Fibroblast of upper back skin (primary cell): ENCODE measurements at places on chromosomes 13 and 19.

DNA sequence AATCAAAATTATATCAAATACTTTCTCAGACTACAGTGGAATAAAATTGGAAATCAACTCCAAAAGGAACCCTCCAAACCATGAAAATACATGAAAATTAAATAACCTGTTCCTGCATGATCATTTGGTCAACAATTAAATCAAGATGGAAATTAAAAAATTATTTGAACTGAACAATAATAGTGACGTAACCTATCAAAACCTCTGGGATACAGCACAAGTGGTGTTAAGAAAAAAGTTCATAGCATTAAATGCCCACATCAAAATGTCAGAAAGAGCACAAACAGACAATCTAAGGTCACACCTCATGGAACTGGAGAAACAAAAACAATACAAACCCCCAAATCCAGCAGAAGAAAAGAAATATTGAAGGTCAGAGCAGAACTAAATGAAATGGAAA, 1460.7 kb downstream of the OLFM4 start:
- DNase-seq, result no peak

DNA sequence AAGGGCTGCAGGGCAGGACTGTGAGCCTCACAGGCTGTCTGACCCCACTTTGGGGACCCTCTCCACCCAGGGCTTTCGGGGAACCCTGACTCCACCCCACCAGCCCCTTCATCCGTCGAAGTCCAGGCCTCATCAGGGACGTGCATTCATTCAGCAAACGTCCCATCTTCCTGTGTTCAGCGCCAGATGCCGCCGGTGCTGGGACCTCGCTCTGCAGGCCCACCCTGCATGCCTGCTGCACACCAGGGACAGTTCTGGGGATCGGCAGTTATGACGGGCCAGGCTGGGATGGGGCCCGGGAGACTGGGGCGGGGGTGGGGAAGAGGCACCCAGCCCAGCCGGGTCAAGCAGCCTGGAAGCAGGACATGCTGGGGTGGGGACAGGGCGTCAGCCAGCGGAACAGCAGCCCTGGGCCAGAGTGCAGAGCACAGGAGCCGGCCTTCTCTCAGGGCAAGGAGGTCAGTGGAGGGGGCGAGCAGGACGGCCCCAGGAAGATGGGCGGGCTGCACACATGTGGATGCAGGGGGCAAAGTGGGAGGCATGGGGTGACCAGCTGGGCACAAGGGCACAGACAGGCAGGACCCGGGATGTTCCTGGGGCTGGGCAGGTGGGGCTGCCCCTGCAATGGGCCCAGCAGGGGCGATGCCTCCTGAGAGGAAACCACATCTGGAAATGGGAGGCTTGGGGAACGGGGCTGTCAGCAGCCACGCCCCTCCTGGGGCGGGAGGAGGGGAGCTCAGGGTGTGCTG, 5.1 kb downstream of the GAMT start:
- no peak for DNase-seq

- no peak for DNase-seq
These were observed 36.4 kb downstream of the NAXD start for GRCh38 chr13:110651726-110652230.

DNA sequence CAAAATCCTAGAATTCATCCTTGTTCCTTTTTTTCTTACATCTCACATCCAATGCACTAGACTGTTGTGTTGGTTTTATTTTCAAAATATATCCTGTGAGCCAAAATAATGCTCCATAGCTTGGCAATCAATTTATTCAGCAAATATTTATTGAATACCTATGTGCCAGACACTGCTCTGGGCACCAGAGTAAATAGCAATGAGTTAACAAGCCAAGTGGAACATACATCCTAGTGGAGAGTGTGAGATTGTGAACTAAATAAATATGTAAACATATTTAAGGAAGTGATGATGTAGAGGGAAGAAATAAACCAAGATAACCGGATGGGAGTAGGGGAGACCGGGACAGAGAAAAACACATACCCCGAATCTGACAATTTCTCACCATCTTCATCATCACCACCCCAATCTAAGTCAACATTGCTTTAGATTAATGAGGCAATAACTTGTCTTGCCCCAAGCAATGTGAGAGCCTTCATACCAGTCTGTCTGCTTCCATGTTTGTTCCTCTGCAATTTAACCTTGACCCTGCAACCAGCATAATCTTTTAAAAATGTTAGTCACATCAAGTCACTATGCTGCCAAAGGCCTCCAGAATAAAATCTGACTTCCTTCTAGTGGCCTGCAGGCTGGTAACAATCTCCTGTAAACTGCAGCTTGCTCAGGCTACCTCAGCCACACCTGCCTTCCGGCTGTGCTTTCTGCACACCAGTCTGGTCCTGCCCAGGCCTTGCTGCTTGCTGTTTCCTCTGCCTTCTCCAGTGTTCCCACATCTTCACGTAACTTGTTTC, 199.2 kb downstream of the DLEU7 start:
- DNase-seq, result no peak

DNA sequence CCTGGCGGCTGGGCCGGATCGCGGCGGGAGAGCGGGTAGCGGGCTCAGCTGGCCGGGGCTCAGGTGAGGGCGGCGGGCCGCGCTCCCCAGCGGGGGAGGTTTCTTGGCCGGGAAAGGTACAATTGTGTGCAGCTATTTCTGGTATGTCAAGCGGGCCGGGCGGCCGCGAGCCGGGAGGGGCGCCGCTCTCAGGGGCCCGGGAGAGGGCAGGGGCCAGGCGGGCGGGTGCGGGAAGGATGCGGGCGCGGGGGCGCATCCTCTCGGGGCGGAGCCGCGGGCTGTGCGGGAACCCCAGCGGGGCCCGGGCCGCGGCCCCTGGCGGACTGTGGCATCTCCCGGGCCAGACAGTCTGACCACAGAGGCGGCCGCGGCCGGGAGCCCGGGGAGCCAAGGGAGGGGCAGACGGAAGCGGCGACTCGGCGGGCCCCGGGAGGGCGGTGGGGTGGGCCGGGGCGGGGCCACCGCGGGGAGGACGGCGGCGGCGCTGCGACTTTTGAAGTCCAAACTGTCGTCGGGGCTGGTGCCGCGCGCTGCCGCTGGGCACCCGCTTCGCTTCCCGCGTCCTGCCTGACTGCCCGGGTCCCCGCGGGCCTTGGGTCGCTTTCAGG, at the start of gene LMO7:
Gene LMO7 (plus strand): TSS at position 503 of the 608 bp plus-strand sequence. CDS start 328 bp downstream, outside the sequence.
- peak; percentile 75 for DNase-seq

DNA sequence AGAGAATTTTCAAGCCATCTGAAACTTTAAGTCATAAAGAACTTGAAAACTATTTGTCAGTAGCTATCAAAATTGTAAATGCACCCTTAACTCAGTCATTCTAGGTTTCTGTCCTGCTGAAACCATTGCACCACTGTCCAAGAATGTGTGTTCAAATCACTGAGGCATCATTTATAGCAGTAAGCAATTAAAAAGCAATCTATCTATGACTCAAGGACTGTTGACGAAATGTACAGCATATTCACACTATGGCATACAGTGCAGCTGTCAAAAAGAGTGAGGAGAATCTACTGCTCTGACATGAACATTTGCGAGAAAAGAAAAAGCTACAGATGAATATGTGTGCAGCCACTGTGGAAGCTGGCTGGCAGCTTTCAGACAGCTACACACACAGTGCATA, 71.2 kb downstream of the ING1 start:
- peak; percentile 31 for DNase-seq

DNA sequence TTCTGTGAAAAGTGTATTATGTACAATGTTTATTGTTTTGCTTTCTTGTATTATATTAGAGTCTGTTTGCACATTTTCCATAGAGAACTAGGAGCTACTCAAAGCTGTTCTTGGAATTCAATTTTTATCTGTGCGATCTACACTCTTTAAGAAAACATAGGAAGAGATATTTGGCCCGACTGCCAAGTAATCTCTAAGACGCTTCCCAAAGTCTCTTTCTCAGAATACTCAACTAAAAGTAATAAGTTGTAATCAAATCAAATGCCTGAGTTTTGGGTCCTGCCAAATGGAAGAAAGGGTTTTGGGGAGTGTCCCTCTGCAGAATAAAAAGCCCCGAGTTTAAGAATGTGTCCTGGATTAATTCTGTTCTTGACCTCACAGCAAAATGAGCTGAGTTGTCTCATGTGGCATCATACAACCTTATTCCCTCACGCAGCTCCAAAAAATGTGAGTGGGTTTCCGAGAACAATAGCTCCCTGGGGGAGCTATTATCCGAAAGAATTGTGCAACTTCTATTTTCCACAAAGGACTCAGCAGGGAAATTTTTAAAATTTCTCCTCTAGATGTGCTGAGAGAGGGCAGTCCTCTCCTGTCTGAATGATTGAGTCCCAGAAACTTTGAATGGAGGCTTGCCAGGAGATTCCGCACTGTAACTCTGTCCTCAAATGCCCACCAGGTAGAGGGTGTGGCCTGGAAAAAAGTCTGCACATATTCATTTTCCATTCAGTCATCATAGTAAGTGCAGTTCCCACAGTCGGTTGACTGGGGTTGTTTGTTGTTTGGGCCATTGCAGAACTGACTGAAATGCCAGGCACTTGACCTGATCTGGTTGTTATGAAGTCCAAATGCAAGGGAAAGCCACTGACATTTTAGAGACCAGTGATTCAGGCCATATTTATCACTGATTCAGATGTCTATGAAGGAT, 280.0 kb upstream of the SOX21 start:
- peak; percentile 25 for DNase-seq
